Natural killer cell treated with Interleukin-12 subunit alpha and Interleukin-12 subunit beta and Interleukin-15 and Interleukin-18, amount 100 ng/mL, for 72 hours (primary cell): ENCODE measurements at places on chromosomes 4 and X. TPM values are rescaled to one million over a fixed set of nuclear protein-coding genes. Genes with fewer than 3 reads are reported as not detected.

GRCh38 chr4:174398728-174399127, 115.0 kb downstream of the CEP44 start:
- DNase-seq = no peak
- H3K27me3 ChIP-seq = peaks cover 37% of the 10 kb centered on the region
- peaks cover 5% of the 10 kb centered on the region for H3K4me1 ChIP-seq
- no peaks in the 10 kb centered on the region for H3K36me3 ChIP-seq
- H3K4me3 ChIP-seq = no peak overlapping the region

- H3K27ac ChIP-seq = no peak overlapping the region
- no peaks in the 10 kb centered on the region for H3K4me1 ChIP-seq
- H3K36me3 ChIP-seq = no peaks in the 10 kb centered on the region
- DNase-seq = no peak
- H3K27me3 ChIP-seq = no peaks in the 10 kb centered on the region
- H3K4me3 ChIP-seq = no peak overlapping the region
Measured at GRCh38 chrX:120517936-120518335, 42.8 kb downstream of the CUL4B start.

DNA sequence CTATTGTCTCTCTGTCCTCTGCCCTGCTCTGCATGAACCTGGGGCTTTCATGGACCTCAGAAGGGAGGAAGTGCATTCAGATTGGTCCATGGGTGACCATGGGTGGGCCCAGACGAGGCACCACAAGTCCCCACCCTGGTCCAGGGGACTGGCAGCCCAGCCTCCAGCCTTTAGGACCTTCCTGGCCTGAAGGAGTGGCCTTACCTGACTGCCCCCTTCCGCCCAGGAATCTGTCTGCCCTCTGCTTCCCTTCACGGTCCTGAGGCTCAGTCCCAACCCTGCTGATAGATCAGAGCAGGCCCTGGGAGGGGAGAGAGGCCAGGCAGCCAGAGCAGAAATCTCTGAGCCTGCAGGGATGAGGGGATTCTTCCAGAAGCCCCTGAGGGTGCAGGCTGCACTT, 455.4 kb downstream of the PCDH18 start:
- H3K4me1 ChIP-seq = no peaks in the 10 kb centered on the region
- H3K27ac ChIP-seq = no peak overlapping the region
- DNase-seq = no peak
- no peaks in the 10 kb centered on the region for H3K27me3 ChIP-seq
- H3K4me3 ChIP-seq = no peak overlapping the region

Gene KIAA0232
- 20.6 TPM for total RNA-seq

Gene FAM47A
- not detected for total RNA-seq
